ENCODE measurements at places on chromosomes 3 and 15.

DNA sequence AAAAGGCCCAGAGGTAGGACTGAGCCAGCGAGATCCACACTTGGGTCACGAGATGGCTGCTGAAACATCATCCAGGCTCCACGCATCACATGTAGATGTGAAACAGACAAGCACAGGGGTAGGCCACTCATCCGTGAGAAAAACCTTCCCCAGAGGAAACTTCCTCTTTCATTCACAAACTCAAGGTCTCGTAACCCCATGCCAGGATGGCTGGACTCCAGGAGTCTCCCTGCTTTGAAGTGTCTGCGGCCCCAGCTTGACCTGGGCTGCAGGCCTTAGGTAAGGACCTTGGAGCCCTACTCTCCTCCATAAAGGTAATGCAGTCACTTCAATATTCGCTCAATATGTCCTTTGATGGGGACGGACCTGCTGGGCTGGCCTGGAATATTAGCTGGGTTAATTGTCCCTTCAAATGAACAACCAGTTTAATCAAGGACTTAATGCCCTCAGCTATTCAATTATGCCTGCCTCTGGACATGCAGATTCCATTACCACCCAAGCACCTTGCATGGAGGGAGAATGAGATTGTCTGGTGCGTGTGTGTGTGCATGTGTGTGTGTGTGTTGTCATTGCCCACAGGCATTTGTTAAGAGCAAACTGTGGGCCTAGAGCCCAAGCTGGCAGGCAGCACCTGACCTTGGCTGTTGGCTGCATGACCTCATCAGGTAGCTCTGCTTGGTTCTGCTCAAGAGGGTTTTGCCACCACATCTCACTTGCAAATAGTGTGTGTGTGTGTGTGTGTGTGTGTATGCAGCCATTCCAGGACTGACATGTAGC, 186.9 kb upstream of the TLE3 start:
- DNase-seq = no peak

DNA sequence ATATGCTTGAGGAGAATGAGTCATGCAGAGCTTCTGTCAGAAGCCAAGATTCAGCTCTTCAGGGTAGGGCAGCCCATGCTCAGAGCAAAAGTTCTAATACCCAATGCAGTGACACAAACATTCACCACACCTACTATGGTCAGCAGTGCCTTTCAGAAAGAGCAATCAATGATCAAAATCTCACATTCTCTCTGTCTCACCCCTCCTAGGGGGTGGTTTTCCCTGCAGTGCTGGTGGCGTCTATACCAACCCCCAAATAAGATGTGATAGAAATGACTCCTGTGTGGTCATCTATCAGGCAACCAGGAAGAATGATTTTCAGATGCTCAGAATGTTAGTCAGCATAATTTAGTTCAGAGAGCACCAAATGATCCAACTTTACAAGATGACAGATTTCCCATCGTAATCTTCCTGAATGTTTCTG, 385.3 kb downstream of the NTRK3 start:
- DNase-seq = no peak

DNA sequence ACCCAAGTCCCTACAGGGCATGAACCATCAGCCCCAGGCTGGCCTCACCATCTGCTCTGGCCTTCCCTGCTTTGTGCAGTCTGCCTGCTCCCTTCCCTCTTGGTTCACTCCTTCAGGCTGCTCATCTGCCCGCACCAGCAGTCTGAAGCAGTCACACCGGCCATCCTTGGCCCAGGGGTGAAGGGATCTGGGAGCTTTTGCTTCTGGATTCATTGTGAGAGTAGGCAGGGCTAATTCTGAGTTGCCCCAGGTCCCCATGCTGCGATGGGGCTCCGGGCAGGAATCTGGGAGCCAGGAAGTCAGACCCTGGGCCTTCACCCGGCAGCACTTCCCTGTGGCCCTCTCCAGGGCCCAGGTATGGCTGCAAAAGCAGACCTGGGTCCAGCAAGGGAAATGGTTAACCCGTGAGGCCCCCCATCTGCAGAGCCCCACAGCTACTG, 99.7 kb downstream of the VGLL4 start:
- no peak for DNase-seq

DNA sequence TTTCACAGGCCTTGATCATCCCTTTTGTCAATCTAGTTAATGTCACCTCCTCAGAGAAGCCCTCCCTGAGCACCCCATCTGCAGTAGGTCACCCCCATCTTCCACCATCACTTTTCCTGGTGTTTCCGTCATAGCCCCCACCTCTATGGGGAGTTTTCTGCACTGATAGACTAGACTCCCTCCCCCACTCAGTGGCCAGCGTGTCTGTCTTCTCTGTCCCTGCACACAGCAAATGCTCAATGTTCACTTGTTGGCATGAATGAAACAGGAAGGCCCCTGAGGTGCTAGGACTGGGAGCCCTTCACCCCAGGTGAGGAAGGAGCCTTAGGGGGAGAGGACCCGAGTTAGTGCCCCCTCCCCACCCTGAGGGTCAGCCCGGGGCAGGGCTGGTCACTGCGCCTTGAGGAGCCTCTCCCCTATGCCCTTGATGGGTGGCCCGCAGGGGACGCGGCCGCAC, 15.8 kb upstream of the FANCD2 start:
- DNase-seq = no peak

Measured in astrocyte of the spinal cord (primary cell).